H9 (cell line): ENCODE measurements at places on chromosomes 2 and 18. TPM values are rescaled to one million over a fixed set of nuclear protein-coding genes. Genes with fewer than 3 reads are reported as not detected.

DNA sequence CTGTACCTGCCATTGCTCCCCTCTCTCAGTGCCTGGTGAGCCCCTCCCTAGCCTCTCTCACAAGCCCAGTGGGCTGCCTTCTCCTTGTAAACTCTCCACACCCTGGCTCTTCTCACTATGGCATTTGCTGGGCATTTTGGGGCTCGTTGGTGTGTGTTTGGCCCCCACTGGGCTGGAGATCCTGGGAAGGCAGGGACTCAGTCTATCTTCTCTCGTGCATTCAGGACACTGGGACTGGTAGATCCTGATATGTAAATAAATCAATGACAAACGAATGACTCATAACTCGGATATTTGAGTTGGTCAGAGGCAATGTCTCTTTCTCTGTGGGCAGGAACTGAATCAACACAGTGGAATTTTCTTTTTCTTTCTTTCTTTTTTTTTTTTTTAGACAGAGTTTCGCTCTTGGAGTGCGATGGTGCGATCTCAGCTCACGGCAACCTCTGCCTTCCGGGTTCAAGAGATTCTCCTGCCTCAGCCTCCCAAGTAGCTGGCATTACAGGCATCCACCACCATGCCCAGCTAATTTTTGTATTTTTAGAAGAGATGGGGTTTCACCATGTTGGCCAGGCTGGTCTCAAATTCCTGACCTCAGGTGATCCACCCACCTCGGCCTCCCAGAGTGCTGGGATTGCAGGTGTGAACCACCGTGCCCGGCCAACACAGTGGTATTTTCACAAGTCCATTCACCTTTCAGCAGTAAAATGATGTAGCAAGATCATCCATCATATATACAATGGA lies 144.6 kb upstream of the SPRED2 start:
- H3K27me3 ChIP-seq: no peaks in the 10 kb centered on the region
- no peak overlapping the region for H3K27ac ChIP-seq
- DNase-seq: no peak
- H3K36me3 ChIP-seq: no peaks in the 10 kb centered on the region; the same call in 2 of the 3 replicates
- peaks cover 4% of the 10 kb centered on the region; the same call in 1 of the 2 replicates for H3K4me1 ChIP-seq

DNA sequence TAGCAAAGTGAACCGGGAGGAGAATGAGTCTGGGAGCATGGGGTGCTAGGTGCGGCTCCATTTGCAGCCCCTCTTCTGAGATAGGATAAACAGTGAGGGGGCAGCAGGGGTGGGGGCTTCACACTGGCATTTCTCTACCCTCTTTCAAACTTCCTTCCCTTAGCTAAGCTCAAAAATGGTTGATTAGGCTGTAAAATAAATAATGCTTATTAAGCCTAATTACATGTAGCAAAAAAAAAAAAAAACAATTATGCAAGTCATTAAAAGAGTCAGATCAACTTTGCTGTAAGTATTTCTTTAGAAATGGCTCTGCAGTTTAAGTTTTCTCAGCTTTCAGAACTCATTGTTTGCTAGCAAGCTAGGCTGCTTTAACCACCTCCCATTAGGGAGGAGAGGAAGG lies 182.7 kb upstream of the FBXO11 start:
- H3K4me1 ChIP-seq: no peaks in the 10 kb centered on the region
- H3K36me3 ChIP-seq: no peaks in the 10 kb centered on the region; the same call in 1 of the 2 replicates
- no peak for DNase-seq
- H3K27me3 ChIP-seq: no peaks in the 10 kb centered on the region
- no peak overlapping the region for H3K4me3 ChIP-seq
- H3K27ac ChIP-seq: no peak overlapping the region

GRCh38 chr2:125185691-125186270 lies 1160.7 kb downstream of the CNTNAP5 start:
- peak; percentile 55 for DNase-seq
- H3K27me3 ChIP-seq: no peaks in the 10 kb centered on the region
- peak overlapping the region; percentile 41; the same call in 1 of the 3 replicates for H3K4me3 ChIP-seq

DNA sequence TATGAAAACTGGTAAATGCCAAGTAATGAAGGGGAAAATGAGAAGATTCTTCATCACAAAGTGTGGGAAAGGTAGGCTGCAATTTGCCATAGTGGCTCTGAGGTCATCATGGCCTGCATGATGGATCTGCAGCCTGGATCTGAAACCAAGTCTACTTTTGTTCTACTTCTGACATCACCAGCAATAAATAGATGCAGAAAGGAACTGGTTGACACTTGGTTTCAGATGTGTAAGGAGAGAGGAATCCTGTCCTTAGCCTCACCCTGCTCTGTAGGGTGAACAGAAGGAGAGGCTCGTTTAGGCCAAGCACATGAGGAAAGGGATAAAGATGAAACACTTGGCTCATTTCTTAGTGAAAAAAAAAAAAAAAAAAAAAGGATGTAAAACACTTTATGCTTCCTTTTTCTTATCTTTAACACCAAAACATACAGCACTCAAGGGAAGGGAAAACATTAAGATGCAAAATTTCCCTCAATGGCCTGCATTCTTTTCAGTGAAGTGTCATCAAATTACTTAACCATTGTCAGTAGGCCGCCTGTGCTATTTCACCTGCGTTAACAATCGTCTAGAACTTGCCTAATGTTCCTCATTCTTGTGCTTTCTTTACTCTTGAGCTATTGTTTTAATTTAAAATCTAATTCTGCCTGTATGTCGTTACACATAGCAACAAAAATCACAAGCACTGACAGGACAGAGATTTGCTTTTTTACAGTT lies 3.9 kb downstream of the NEB start:
- H3K27ac ChIP-seq: peak overlapping the region; percentile 6
- peaks cover 11% of the 10 kb centered on the region for H3K4me1 ChIP-seq
- no peaks in the 10 kb centered on the region for H3K27me3 ChIP-seq
- H3K36me3 ChIP-seq: no peaks in the 10 kb centered on the region

SLC4A3 gene
- total RNA-seq: 10.7 and 11.1 TPM in 2 replicates

- H3K4me3 ChIP-seq: no peak overlapping the region
- H3K27ac ChIP-seq: no peak overlapping the region
- no peaks in the 10 kb centered on the region for H3K36me3 ChIP-seq
- H3K27me3 ChIP-seq: no peaks in the 10 kb centered on the region
These were observed 424.2 kb downstream of the TSN start for GRCh38 chr2:122179492-122180165.

DNA sequence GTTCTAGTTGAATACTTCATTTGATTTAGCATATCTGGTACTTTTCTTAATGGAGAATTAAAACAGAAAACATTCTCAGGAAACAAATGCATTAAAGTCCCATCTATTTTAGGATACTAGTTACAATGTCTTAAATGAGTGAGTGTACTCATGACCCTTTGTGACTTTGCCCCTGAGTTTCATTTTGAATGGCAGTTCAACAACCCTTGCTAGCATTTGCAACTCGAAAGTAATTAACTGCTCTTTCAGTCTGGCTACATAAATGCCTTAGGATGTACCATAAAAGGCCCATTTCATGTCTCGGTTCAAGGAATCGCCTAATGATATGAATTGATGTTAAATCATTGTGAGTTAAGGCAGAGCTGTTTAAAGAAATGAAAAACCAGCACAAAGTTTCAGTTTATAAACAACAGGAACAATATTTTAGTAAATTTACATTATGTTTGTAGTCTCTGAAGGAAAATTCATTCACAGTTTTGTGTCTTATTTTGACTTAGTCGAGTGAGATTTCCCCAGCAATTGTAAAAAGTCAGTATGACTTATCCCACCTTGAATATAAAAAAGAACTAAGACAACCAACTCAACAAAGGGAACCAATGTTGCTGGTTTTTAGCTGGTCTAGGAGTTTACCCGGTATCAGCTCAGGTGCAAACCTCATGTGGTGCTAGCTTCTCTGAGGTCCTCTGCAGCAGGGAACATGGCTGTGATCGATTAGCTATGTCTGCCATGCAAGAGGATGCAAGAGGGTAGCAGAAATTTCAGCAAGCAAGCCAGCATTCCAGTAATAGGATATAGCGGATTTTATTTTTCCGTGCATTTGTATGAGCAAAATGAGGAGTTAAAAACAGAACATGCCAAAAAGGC lies 386.2 kb downstream of the PTPRM start:
- DNase-seq: no peak
- no peak overlapping the region for H3K4me3 ChIP-seq
- no peaks in the 10 kb centered on the region for H3K27me3 ChIP-seq
- H3K27ac ChIP-seq: no peak overlapping the region
- H3K36me3 ChIP-seq: no peaks in the 10 kb centered on the region

- DNase-seq: no peak
- no peaks in the 10 kb centered on the region for H3K27me3 ChIP-seq
- no peak overlapping the region for H3K4me3 ChIP-seq
- H3K4me1 ChIP-seq: no peaks in the 10 kb centered on the region
- H3K27ac ChIP-seq: no peak overlapping the region
- H3K36me3 ChIP-seq: no peaks in the 10 kb centered on the region
These were observed 39.7 kb downstream of the COLEC12 start for GRCh38 chr18:460791-461190.

GRCh38 chr2:143575340-143575739 lies 446.1 kb downstream of the ARHGAP15 start:
- no peak overlapping the region for H3K27ac ChIP-seq
- H3K27me3 ChIP-seq: no peaks in the 10 kb centered on the region
- DNase-seq: no peak
- no peak overlapping the region for H3K4me3 ChIP-seq
- H3K4me1 ChIP-seq: no peaks in the 10 kb centered on the region; the same call in 1 of the 2 replicates

CCDC150 gene
- total RNA-seq: 22.1 and 26.2 TPM in 2 replicates

DNA sequence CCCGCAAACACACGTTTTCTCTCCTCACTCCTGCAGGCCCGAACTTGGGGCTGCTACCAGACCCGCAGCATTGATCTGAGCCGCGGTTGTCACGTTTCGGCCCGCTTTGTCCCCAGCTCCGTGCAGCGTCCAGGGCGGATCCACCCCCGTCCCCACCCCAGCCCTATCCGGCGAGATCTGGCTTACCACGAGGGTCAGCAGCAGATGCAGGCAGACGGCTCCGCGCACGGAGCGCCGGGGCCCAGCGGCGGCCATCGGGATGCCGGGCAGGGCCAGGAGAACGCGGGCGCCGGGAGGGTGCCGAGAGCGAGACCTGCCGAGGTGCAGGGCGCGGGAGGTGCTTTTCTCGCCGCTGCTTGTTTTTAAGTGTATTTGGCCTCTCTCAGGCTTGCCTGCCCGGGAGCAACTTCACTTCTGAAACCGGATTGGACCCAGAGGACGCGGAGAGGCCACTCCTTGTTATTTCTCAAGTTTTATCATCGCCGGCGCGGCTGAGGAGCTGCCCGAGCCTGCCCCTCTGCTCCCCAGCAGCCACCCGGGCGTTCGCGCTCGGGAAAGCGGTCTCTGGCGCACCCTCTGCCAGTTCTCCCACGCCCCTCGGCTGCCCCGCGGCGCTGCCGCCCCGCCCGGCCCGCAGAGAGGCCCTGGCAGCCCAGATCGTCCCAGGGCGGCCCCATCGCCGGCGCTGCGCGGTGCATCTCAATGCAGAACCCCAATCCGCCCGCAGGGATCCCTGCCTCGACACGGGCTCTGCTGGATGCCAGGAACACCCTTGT lies at the start of gene DSC3:
DSC3 (minus strand) TSS at position 337 of the 776 bp plus-strand sequence; CDS start at position 255, 82 bp downstream.
- H3K4me3 ChIP-seq: peak within 1 kb of the TSS; percentile 76
- H3K36me3 ChIP-seq: no peaks in the 10 kb centered on the region
- H3K4me1 ChIP-seq: peaks cover 3% of the 10 kb centered on the region; the same call in 1 of the 2 replicates
- peaks cover 37% of the 10 kb centered on the region for H3K27me3 ChIP-seq
- DNase-seq: peak; percentile 66

DNA sequence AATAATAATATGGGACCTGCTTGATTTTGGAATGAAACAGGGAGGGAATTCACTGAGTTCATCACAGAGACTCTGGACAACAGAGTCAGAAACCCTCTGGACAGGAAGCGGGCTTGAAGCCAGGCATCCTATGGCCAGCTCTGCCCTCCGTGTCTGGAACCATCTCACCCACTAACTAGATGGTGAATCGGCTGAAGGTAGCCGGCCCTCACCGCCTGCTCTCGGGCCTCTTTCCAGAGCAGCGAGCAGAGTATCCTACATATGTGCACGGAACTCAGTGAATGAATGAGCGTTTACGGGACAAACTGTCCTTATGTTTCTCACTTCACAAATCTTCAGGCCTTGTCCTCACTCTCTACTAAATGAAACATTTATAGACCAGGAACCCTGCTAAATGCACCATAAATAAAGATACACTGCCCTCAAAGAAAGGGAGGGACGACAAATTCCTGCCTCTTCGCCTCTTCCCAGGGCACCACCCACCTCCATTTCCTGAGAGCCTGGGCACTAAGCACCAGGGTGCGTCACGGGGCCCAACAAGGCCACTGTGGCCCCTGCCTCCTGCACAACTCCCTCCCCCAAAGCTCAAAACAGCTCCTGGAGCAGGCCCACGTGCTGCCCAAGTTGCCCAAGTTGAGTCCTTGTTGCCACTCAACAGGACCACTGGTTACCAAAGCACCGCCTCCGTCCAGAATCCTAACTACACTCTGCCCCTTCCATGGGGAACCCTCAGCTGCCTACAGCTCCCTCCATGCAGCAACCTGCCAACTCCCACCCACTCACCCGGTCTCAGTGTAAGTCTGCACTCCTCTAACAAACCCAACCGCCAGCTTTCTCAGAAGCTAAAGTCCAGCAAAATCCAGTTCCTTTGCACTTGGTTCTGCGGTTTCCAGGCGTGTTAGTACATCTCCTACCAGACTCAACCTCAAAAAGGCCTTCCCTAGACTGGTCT lies 1.7 kb downstream of the TBC1D8 start:
- H3K27ac ChIP-seq: no peak overlapping the region
- H3K4me1 ChIP-seq: peaks cover 6% of the 10 kb centered on the region; the same call in 1 of the 2 replicates
- peak overlapping the region; percentile 67 for H3K4me3 ChIP-seq
- no peaks in the 10 kb centered on the region for H3K36me3 ChIP-seq
- DNase-seq: no peak

- DNase-seq: no peak
- H3K4me3 ChIP-seq: no peak overlapping the region; the same call in 2 of the 3 replicates
- no peaks in the 10 kb centered on the region for H3K27me3 ChIP-seq
These were observed 3.6 kb upstream of the NCL start for GRCh38 chr2:231467613-231468530.

DNA sequence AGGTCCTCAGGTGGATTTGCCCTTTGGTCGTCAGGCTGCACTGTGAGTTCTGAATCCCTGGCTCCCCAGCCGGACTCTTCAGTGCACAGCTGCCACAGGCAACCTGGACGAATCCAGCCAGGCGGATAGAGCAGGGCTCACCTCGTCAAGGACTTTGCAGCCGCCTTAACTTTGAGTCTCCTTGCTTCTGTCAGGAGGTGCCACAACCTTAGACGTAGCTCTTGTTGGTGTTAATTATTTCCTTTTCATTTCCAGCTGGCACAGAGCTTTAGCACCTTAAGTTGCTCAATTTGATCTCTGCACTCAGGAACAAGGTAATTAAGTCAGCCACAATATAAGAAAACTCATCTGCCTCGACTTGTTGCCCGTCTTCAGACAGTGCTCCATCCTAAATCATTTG lies 17.7 kb downstream of the SMIM21 start:
- H3K36me3 ChIP-seq: no peaks in the 10 kb centered on the region
- H3K27me3 ChIP-seq: no peaks in the 10 kb centered on the region
- no peak overlapping the region for H3K4me3 ChIP-seq
- H3K27ac ChIP-seq: no peak overlapping the region

GRCh38 chr18:65429601-65430000 lies 321.2 kb upstream of the CDH7 start:
- no peaks in the 10 kb centered on the region for H3K27me3 ChIP-seq
- DNase-seq: no peak
- H3K36me3 ChIP-seq: no peaks in the 10 kb centered on the region
- no peak overlapping the region for H3K27ac ChIP-seq
